Placental epithelial cell (primary cell): ENCODE measurements at places on chromosomes 1 and 21. TPM values are rescaled to one million over a fixed set of nuclear protein-coding genes. Genes with fewer than 3 reads are reported as not detected.

The OR2T2 gene
- 9.0 and 16.1 TPM in 2 replicates for total RNA-seq

The ERICH3 gene
- total RNA-seq = not detected in 2 replicates

The CELA3A gene
- not detected in 2 replicates for total RNA-seq

The GNAT2 gene
- total RNA-seq = 0.11 and 0.39 TPM in 2 replicates

The HRNR gene
- total RNA-seq = not detected in 2 replicates
